ENCODE measurements at places on chromosomes 7 and 10.

DNA sequence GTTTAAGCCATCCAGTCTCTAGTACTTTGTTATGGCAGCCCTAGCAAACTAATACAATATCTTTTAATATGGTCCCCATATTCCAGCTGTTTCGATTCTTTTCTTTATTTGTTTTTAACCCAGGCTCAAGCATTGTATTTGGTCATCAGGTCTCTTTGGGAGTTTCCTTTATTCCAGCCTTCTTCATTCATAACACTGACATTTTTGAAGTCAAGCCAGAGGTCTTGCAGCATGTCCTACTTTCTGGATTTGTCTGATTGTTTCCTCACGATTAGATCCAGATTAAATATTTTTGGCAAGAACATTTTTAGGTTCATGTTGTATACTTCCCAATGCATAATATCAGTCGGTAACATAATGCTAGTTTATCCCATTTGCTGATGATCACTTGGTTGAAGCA is 11.8 kb downstream of the SLC25A13 start:
- no peak for DNase-seq

- DNase-seq, result no peak
Observed at GRCh38 chr7:26556061-26556881, 264.6 kb downstream of the SNX10 start.

DNA sequence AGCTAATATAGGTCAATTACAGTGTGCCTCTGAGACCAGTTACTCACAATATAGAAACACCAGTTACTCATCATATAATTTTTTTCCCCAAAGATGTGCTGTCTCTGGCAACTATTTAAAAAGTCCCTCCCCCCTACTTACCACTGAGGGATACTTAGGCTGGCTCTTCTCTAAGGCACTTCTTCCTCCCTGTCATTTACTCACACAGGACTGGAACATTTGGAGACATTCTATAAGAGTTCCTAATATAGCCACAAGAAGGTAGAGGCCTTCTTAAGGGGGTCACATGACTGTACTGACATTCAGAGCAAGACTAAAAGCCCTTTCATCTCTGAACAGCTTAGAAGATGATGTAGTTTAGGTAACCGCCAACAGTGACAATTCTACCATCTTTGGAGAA is 44.4 kb upstream of the SLIT1 start:
- DNase-seq, result no peak

DNA sequence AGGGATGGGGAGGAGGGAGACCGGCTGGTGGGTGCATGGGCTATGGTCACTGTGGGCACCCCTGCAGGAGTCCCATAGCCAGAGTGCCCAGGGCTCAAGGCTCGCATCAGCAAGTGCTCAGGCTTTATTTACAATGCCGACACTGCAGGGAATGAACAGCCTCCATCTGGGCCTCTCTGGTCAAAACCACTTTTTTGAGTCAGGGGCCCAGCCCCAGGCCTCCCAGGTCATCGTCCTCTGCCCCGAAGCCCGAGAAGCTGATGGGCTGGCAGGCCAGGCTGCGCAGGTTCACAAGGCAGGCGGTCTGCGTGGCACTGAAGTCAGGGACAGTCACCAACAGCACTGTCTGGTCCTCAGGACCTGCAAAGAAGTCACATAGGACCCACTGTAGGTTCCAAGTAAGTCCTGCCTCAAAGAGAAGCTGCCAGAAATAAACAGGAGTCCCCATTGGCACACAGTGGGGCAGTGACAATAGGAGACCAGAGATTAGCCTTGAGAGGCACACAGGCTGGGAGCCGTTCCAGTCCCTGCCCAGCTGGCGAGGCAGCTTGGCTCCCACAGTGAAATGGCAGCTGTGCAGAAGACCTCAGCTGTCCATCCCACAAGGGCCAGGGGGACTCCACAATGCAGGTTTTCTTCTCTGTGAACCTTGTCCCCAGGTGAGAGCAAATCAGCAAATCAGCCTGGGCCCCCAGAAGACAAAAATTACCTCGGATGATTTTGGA is 8.6 kb downstream of the POLD2 start:
- no peak for DNase-seq

DNA sequence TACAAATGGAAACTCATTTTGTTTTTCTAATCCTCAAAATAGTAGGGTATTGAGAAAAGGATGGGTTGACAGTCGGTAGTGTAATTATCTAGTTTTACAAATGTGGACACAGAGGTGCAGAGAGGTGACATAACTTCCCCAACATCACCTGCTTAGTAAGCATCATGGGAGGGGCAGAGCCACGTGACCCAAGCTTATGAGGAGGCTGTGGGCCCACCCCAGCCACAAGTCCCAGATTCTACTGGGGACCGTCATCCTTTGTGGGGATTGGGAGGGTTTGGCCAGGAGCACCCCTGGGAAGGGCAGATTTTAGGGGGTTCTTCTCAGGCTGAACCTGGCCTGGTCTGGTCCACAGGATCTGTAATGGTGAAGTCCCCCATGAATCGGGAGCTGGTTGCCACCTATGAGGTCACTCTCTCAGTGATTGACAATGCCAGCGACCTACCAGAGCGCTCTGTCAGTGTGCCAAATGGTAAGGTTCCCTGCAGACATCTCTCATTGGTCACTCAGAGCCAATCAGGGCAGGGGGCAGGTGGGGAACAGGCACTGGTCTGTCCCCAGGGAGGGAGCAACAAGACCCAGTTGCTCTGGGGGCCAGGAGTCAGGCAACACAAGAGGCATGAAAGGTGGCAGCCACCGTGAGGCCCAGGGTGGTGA is 23.6 kb upstream of the VSIR start:
- DNase-seq, result no peak

DNA sequence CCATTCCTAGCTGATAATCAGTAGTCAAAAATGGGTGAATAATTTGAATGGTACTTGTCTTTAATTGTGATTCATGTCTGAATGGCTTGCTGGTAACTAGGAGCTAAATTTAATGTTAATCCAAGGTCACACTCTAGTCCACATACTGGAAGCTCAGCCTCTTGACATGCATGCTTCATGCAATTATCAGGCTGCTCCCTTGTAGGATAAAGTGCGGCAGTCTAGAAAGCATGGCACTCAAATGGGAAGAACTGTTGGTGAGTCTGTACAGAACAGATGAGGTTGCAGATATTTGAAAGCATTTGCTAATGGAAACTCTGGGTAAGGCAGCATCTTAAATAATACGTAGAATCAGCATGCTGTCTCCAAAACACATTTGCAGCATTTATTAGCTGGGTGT is 499.4 kb downstream of the AUTS2 start:
- no peak for DNase-seq

- DNase-seq, result no peak
Observed at GRCh38 chr10:103847909-103848468, 7.4 kb downstream of the SH3PXD2A start.

- no peak for DNase-seq
Observed at GRCh38 chr7:105131033-105131656, 117.1 kb downstream of the KMT2E start.

GRCh38 chr10:60524541-60524940 is 134.9 kb upstream of the ANK3 start:
- DNase-seq, result no peak

GRCh38 chr10:91034494-91035159 is 113.7 kb upstream of the ANKRD1 start:
- DNase-seq, result peak; percentile 90

GRCh38 chr7:80659120-80660055 is 20.9 kb downstream of the CD36 start:
- DNase-seq, result no peak

DNA sequence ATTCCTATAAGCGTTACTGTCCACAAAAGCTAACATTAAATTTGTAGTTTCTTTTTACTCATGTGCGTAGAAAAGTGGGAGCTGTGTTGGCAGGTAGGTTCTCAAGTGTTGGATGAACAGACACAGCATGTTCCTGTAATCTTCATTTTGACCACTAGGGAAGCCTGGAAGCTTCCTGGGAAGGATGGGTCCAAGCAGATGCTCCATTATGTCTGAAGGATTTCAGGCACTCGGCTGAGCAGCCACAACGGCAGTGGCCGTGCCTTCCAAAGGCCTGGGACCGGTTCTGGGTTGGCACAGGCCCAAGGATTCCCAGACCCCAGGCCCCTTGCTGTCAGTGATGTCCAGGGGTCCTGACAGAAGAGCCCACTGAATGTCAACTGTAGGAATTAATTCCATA is 386.3 kb downstream of the TNS3 start:
- DNase-seq, result no peak

DNA sequence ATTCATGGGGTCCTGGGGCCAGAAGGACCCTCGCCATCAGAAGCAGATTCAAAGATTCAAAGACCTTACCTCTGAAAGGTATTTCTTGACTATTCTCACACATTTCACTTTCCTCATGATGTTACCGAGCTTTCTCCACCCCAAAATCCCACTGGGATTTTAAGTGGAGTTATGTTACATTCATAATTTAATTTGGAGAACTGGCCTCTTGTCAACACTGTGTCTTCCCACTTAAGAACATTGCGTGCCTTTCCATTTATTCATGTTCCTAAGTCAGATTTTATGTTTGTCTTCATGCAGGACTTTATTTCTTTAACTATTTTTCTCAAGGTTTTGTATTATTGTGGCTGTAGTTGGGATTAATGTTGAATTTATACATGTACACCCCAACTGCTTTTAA is 123.5 kb upstream of the BMPER start:
- no peak for DNase-seq

GRCh38 chr7:69358163-69358821 is 240.0 kb upstream of the AUTS2 start:
- no peak for DNase-seq

GRCh38 chr10:127123626-127124025 is 72.8 kb downstream of the INSYN2A start:
- no peak for DNase-seq

DNA sequence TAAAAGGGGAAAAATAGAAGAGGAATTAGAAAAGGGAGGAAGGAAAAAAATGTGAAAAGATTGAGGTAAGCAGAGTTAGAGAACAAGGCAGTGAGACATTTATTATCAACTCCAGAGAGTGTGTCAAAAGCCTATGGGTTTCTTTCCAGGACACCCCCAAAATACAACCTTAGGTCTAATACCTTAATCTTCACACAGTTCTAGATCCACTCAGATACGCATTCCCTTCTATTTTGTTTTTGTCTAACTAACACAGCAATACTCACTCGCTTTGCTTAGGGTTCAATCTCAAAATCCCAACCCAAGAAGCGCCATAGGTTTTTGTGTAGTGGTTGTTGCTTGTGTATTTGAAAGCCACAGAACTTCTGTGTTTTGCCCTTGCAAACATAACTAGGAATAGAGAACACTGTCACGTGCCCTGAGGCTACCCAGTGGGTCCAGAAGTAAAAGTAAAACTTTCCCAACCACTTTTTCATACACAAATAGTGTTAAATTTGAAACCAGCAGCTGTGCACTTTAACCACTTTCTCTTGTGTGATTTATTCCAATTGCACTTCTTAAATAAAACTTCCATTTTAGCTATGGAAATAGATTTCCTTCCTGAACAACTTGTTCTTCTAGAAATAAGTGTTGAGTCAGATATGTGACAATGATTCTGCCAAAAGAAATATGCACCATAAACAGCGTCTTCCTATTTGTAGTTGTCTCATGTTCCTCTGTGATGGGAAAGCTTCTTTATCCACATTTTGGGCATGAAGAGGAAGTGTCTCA is 414.7 kb upstream of the GHITM start:
- DNase-seq, result no peak

- no peak for DNase-seq
Observed at GRCh38 chr10:113084031-113084430, 134.0 kb downstream of the TCF7L2 start.

GRCh38 chr7:107815254-107815882 is 12.3 kb upstream of the SLC26A3 start:
- DNase-seq, result no peak

DNA sequence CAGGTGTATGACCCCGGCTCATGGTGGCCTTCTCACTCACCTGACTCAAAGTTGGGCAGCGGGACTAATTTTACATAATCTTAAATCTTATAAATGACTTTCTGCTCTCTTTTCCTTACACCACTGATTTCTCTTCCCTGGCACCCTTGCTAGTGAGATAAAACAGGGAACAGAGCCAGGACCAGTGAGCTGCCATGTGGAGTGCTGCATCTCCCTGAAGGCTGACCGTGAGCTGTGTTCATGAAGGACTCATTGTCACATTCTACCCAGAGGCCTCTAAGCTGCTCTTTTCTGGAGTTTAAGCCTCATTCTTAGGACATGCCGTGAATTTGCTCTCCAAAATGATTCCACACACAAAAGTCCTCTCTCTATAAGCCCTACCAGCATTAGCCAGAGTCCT is 762.3 kb downstream of the AUTS2 start:
- no peak for DNase-seq

- no peak for DNase-seq
Observed at GRCh38 chr7:368651-369475, 78.9 kb downstream of the FOXL3 start.

DNA sequence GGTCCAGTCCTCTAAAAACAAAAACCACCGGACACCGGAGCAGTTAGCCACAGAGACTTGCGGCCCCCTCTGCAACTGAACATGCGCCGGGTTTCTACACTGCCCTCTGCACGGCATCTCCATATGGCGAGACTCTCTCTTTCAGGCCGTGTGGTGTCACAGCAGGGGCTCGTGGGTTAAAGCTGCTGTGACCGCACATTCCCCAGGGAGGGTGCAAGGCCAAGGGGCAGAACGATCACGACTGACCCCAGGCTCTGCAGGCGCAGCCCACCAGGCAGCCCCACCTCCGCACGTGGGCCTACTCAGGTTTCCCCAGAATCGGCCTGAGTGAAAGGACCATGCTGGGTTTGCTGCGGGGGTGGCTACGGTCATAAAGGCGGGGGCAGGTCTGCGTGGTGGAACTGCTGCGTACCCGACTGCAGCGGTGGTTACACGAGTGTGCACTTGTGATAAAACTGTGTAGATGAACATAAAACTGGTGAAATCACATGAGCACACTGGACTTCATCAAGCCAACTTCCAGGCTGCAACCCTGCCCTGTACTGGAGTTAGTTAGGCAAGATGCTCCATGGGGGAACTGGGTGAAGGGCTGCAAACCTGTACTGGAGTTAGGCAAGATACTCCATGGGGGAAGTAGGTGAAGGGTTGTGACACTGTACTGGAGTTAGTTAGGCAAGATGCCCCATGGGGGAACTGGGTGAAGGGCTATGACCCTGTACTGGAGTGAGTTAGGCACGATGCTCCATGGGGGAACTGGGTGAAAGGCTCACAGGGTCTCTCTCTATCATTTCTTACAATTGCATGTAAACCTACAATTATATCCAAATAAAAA is 81.4 kb upstream of the PPP2R2D start:
- DNase-seq, result peak; percentile 39

DNA sequence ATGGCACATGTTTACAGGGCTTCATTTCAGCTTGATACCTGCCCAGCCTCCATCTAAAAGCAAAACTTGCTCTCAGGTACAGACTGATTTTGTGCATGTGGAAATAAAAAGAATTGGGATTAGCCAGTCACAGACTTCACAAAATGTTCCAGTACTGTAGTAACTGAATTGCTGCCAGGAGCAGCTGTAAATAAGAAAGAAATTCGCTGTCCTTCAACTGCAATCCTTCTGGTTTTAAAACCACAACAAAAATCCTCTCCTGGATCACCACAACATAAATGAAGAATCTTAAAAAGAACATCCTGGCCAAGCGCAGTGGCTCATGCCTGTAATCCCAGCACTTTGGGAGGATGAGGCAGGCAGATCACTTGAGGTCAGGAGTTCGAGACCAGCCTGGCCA is 3.9 kb upstream of the MIOS start:
- DNase-seq, result no peak

GRCh38 chr10:99224766-99225165 is 10.9 kb downstream of the HPSE2 start:
- DNase-seq, result no peak

GRCh38 chr7:114302858-114303257 is 111.8 kb upstream of the FOXP2 start:
- DNase-seq, result no peak

Data from sciatic nerve (tissue), 2 donors.